NCI-H1694 treated with DMSO at 0.1 percent for 48 hours (cell line): ENCODE measurements at places on chromosomes 11 and 22.
A peak's percentile ranks its signal among the peaks of the same experiment; 100 is the strongest.

GRCh38 chr11:76207642-76208401, 1.5 kb upstream of the WNT11 start:
- DNase-seq: peak; percentile 56

GRCh38 chr11:123601136-123601535, 53.3 kb downstream of the SCN3B start:
- DNase-seq: no peak

GRCh38 chr11:95792200-95792599, 1.9 kb downstream of the CEP57 start:
- no peak for DNase-seq

DNA sequence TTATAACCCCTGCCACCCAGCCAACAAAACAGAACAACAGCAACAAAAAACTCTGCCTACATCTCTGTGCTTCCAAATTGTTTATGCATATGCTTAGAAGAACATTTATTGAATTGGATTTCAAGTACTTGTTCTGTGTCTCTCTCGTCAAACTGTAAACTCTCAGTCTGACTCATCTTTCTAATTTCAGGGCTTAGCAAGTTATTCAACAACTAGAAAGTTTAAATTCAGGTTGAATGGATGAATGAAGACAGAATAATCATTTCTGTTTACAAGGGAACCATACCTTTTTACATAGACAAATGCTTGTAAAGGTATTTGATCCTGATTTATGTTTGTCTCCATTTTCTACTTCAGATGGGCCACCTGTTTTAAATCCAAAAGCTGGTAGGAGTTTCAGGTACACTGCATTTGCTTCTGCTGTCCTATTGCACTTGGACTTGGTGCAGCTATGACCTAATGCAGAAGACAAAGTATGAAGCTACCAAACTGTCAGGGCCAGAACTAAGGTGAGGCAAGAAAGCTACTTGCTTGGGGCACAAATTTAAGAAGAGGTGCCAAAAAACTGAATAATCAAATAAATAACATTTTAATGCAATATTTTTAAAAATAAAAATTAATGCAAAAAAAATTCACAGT, 1.6 kb upstream of the FBXO3 start:
- no peak for DNase-seq

- DNase-seq: no peak
Measured at GRCh38 chr11:133829566-133829965, 15.7 kb downstream of the SPATA19 start.

- DNase-seq: peak; percentile 7
Measured at GRCh38 chr11:88103337-88104206, 71.7 kb downstream of the RAB38 start.

DNA sequence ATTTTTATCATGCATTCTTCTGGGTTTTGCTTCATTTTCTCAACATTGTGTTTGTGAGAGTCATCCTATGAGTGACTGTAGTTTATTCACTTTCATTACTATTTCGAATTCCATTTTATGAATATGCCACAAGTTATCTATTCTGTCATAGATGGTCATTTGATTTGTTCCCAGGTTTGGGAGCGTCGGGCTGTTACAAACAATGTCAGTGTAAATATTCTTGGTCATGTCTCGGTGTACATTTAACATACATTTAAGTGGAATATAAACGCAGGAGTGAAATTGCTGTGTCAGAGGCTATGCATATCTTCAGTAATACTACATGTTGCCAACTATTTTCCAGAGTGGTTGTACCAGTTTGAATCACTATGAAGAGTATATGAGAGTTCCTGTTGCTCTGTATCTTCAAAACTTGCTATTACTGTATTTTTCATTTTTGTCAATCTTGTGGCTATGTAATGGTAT, 2.4 kb downstream of the TRIM44 start:
- DNase-seq: no peak
